ENCODE measurements at places on chromosomes 7 and 10.

DNA sequence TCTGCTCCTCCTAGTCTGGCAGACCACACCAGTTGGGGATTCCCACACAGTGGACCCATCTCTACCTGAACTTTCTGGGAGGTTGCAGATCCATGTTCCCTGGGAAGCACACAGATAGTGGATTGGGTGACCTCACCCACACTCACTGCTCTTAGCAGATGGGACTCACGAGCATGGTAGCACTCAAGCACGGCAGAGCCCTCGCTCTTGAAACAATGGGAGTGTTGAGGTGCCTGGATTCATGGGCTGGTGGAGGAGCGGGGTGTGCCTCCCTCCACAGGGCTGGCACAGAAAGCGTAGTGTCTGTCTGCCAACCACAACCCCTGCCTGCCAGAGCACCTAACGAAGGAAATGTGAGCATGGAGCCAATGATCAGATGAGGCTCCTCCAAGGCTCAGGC lies 568.0 kb downstream of the POM121L12 start:
- no peak for DNase-seq

- DNase-seq, result no peak
Observed at GRCh38 chr10:61973169-61973568, 71.7 kb downstream of the ARID5B start.

GRCh38 chr7:2237109-2237602 lies 4.4 kb upstream of the MAD1L1 start:
- no peak for DNase-seq

DNA sequence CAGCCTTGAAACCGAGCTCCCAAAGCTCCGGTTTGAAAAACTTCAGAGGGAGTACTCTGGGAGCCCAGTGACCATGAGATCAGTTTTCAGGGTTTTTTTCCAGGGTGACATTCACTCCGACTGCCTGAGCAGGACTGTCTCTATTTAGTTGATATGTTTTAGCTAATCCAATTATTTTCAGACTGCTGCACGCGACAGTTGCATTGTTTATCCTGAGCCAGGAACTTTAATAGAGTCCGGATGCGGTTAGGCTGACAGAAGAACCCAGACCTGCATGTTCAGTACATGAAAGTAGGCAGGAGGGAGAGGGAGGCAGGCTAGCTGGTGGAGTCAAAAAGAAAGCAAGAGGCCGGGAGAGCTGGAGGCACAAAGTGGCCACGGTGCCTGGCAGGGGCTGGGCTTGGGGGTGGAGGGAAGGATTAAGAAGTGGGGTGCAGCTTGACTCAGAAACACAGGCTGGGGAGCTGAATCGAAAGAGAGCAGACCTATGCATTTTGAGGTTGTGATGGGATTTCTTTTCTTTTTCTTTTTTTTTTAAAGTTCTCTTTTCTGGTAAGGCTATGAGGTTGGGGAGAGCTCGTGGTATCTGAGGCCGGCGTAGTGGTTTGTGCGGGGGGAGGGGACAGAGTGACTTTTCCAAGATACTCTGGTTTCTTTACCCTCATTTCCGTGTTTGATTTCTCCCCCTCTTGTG lies 5.7 kb downstream of the GATA3 start:
- DNase-seq, result peak; percentile 41

DNA sequence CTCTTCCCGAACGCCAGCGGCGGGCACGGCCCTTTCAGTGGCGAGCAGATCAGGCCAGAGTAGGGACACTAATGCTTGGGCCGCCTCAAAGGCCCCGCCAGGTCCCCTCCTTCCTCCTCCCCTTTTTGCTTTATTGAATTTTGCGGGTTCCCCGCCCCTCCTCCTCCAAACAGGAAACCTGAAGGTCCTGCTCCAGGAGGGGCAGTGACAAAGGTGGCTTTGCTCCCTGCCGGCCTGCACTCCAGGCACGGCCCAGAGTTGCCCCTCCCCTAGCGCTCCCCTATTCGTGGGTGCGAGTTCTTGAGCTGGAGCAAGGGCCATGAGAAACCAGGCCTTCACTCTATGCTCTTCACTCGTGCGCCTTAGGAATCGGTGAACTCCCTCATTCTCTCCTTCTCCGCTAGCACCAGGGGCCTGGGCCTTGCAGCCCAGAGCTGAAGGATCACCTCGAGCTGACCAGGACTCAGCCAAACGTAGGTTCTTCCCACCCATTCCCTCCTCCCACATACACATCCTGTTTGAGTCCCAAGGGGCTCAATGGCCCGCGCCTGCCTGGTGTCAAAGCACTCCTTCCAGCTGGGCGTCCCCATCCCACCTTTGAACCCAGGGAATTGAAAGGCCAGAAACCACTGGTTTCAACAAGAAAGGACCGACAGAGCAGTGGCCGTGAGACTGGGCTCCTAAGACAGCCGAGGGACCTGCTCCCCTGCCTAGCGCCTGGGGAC lies 619 bp upstream of the HOXA6 start:
- no peak for DNase-seq

DNA sequence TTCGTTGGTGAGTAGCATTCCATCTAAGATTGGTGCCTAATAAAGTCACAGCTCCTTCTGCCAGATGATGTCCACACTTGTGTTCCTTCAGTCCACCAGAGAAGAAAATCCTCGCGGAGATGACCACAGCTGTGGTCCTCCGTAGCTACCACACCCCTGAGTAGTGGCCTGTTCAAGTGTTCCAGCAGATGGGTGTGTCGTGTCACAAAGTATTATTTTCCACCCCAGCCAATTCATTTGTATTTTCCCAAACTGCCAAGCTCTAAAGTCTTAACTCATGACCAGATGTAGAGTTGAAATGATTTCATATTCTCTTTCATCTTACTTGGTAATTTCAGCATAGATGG lies 251.3 kb upstream of the TCF7L2 start:
- no peak for DNase-seq

DNA sequence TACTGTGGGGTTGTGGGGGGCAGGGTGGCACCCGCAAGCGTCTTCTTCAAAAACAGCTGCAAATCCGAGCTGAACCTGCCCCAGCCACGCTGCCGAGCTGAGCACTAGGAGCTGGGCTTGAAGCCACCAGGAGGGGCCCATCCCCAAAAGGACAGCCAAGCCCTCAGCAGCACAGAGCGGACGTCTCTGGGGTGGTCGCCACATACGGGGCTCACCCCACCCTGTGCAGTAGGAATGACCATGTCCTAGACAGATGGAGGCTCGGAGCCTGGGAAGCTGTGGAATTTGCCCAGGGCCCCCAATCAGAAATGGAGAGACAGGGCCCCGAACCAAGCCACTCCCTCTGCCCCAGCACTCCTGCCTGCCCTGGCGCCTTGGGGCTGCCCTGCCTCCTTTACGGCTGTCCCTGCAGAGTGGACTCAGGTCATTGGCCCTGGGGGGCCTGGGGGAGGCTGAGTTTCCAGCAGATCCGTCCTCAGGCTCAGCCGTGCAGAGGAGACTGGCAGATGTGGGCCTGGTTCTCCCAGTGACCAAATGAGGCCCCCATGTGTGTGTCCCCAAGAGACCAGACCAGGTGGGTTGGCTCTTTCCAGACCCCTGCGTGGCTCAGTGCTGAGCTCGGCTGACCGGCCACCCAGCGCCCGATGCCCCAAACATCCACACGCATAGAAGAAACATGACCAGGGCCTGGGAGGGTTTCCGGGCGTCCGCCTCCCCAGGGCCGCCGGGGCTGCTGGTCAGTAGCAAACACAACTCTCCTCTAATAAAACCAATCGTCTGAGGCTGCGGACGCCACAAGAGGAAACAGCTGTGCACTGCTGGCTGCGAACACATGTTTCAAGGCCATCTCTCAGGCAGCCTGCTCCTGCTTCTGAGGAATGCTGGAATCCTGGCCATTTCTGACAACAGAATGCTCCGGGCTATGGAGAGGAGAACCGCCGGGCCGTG lies 54.9 kb downstream of the PDGFA start:
- DNase-seq, result no peak

GRCh38 chr7:77197141-77197540 lies 2.5 kb downstream of the FGL2 start:
- no peak for DNase-seq

DNA sequence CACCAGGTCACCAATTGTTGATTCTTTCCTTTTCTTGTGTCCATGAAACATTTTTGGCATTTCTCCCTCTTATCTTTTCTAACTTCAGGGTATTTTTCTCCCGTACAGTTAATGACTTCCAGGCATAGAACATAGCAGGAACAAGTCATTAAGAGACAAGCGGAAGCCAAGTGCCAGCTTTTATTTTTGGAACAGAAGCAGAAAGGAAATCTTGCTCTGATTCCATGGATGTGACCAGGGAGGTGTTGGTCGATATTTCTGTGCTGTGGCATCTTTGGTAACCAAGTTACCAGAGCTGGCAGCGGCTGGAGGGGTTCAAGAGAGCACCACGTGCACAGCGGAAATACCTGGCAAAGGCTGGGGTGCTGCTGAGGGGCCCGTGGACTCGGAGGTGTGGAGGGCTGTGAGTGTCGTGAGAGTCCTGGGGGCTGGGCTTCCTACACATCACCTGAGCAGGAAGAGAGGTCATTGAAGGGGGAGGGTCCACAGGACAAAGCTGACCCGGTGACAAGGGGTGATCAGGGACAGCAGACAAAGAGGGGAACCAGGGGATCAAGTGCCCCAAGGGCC lies 1.8 kb downstream of the LLCFC1 start:
- DNase-seq, result no peak

- no peak for DNase-seq
Observed at GRCh38 chr7:156984174-156984891, 26.1 kb downstream of the MNX1 start.

DNA sequence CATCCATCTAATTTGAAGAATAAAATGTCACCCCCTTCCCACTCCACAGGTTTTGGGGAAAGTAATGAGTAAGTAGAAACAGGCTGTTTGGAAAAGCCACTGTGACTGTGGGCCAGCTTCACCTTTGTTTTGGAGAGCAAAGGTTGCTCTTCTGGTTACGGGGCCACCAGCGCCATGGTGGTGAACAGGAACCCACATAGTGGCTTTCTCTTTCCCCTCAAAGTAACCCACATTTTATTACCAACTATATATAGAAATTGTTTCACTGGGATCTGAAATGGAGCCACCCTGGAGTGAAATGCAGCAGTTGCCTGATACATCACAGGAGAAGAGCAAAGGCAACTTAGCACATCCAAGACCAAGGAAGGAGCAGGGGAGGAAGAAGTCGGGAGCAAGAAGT lies 112.3 kb upstream of the EFCAB10 start:
- DNase-seq, result no peak

- no peak for DNase-seq
Observed at GRCh38 chr7:30662431-30662939, 19.8 kb downstream of the CRHR2 start.
